ENCODE measurements at places on chromosomes 5 and 9. TPM values are rescaled to one million over a fixed set of nuclear protein-coding genes. Genes with fewer than 3 reads are reported as not detected.

DNA sequence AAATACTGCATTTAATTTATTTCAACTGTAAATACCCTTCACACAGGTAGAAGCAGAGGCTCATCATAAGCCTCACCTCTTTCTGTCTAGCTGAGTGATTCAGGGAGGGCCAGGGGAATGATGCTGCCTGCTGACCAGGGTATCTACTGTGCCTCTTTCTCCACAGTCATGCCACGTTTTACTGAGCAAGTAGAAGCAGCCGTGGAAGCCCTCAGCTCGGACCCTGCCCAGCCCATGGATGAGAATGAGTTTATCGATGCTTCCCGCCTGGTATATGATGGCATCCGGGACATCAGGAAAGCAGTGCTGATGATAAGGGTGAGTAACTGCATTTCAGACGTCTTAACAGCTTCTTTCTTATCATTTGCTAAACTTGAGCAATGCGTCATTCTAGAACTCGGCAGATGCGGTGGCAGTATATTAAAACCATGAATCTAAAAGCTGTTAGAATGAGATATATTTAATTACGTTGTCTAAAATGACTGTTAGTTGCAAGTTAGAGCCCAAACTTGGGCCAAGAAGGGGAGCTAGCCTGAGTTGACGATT, 50.0 kb upstream of the LRRTM2 start:
- DNase-seq, result no peak
- H3K4me1 ChIP-seq, result peaks cover 9% of the 10 kb centered on the region
- no peak overlapping the region for H3K4me3 ChIP-seq
- peak overlapping the region; percentile 42 for H3K27ac ChIP-seq

DNA sequence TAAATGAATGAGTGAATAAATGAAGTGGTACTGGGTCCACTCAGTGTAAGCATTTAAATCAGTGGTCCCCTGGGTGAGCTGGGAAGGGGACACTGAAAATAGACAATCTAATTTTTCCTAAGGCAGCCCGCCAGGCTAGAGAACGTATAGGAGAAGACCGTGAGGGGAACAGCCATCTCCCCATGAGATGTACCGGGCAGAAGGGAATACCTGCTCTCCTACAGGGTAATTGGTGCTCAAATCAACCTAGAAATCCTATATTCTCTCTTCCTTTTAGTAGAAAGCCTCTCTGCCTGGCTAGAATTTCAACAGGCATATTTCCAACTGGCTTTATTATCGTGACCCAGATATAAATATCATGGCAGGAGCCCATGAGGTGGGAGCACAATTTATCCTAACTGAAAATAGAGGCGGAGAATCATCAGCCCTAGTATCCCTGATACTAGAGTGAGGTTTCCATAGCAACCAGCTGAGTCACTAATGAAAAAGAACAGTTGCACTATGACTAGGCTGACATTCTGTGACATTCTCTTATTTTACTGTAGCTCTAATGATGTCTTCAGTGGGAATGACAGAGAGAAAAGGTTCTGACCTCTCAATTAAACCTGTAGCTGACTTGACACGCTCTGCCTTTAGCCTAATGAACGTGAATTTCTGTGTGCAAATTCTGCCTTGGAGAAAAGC, 96.5 kb upstream of the CAST start:
- no peaks in the 10 kb centered on the region for H3K27me3 ChIP-seq
- no peaks in the 10 kb centered on the region for H3K36me3 ChIP-seq
- no peak overlapping the region for H3K4me3 ChIP-seq
- DNase-seq, result no peak

DNA sequence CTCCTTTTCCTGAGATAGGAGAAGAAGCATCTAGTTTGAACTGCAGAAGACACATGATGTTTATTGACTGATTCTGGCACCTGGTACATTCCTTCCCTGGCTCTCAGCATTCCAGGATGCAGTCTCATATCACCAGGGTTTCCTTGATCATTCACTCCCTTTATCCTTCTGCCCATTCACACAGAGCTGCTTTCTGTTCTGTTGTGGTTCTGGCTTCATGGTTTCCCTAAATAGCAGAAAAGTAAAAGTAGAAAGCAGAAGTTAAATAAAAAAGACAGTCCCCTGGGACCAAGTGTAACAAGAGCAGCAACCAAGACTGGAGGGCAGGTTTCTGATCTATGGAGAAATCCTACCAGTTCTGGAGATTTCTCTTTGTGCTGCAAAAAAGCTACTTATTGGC, 3.2 kb downstream of the IFNA8 start:
- no peak for DNase-seq
- peaks cover 2% of the 10 kb centered on the region for H3K27me3 ChIP-seq
- H3K36me3 ChIP-seq, result no peaks in the 10 kb centered on the region

- no peaks in the 10 kb centered on the region for H3K36me3 ChIP-seq
- no peak overlapping the region for H3K4me3 ChIP-seq
- DNase-seq, result no peak
- H3K4me1 ChIP-seq, result no peaks in the 10 kb centered on the region
- no peak overlapping the region for H3K27ac ChIP-seq
- no peaks in the 10 kb centered on the region for H3K27me3 ChIP-seq
Observed at GRCh38 chr5:30548580-30549305, 644.7 kb upstream of the CDH6 start.

DNA sequence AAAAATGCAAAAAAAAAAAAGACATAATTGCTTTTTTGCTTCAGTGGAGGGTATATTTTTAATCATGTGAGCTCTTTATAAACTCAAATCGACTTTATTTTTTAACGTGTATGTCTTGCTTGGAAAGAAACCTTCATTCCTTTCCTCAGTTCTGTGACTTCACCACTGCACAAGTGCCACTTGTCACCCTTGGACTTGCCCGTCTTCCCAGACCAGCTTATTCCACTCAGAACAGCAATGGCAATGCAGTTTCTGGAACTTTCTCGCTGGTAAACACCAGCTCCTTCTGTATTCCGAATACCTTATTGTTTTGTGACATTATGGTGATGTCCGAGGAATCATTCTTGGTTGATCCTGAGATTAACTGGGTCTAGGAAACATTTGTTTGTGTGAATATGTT, 440.5 kb upstream of the ADAMTS16 start:
- H3K4me3 ChIP-seq, result no peak overlapping the region
- no peaks in the 10 kb centered on the region for H3K36me3 ChIP-seq
- no peak overlapping the region for H3K27ac ChIP-seq
- H3K27me3 ChIP-seq, result peaks cover 2% of the 10 kb centered on the region
- H3K4me1 ChIP-seq, result no peaks in the 10 kb centered on the region
- no peak for DNase-seq

DNA sequence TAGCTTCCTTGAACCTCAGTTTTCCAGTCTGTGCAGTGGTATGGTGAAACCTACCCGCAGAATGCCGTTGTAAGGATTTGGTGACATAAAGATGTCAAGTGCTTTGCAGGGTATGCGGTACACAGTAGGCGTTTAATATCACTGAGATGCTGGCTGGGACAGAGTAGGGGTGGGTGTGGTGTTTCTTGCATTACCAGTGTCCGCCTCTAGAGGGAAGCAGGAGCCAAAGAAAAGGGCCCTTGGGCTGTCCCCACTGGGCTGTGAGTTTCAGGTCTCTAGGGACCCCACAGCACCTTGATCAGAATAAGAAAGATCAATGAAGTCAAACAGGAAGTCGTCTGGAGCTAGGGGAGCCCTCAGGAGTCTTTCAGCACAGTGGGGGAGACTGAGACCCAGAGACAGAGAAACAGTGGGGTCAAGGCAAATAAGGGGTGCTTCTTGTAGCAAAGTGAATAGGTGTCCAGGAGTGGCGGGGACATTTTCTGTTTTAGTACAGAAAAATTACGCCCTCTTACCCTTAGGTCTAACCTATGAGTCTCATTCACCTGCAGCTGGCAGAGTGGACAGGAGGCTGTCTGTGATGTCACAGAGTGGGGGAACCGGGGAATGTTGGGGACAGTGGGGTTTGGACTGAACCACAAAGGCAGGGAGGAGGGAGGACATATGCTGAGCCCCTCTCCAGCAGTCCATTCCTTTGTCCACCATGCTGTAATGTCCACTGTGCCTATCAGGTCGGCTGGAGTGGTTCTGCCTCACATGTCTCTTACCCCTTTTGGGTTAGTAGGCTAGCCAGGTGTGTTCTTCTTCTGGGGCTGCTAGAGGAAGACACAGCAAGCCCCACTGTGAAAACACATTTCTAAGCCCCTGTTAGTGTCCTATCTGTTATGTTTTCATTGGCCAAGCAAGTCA, 4.7 kb upstream of the TEX53 start:
- no peak overlapping the region for H3K27ac ChIP-seq
- no peaks in the 10 kb centered on the region for H3K36me3 ChIP-seq
- H3K27me3 ChIP-seq, result peaks cover 7% of the 10 kb centered on the region
- DNase-seq, result peak; percentile 76
- H3K4me3 ChIP-seq, result no peak overlapping the region
- peaks cover 6% of the 10 kb centered on the region for H3K4me1 ChIP-seq

DNA sequence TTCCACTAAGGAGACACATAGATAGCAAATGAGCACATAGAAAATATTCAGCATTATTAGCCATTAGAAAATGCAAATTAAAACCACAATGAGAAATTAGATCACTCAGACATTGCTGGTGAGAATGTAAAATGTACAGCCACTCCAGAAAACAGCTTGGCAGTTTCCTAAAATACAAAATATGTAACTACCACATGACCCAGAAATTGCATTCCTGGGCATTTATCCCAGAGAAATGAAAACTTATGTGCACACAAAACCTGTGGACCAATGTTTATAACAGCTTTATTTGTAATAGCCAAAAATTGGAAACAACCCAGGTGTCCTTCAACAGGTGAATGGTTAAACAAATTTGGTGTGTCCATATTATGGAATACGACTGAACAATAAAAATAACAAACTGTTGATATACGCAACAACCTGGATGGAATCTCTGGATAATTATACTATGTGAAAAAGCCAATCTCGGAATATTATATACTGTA, 34.8 kb upstream of the SHC3 start:
- DNase-seq, result no peak
- H3K27me3 ChIP-seq, result peaks cover 4% of the 10 kb centered on the region
- H3K36me3 ChIP-seq, result no peaks in the 10 kb centered on the region
- no peak overlapping the region for H3K27ac ChIP-seq
- H3K4me3 ChIP-seq, result no peak overlapping the region

GRCh38 chr5:36787365-36788093, 89.0 kb upstream of the NIPBL start:
- peaks cover 3% of the 10 kb centered on the region for H3K27me3 ChIP-seq
- no peaks in the 10 kb centered on the region for H3K4me1 ChIP-seq
- no peak overlapping the region for H3K27ac ChIP-seq
- DNase-seq, result no peak
- no peaks in the 10 kb centered on the region for H3K36me3 ChIP-seq
- H3K4me3 ChIP-seq, result no peak overlapping the region

The EIF4E1B gene
- total RNA-seq, result 0.54 TPM

The CDH18 gene
- total RNA-seq, result 0.33 TPM

The KCNIP1 gene
- 6.1 TPM for total RNA-seq

The NEURL1B gene
- total RNA-seq, result 0.13 TPM
